Ecto neural progenitor cell (in vitro differentiated cells): ENCODE measurements at places on chromosomes 16 and 17.

DNA sequence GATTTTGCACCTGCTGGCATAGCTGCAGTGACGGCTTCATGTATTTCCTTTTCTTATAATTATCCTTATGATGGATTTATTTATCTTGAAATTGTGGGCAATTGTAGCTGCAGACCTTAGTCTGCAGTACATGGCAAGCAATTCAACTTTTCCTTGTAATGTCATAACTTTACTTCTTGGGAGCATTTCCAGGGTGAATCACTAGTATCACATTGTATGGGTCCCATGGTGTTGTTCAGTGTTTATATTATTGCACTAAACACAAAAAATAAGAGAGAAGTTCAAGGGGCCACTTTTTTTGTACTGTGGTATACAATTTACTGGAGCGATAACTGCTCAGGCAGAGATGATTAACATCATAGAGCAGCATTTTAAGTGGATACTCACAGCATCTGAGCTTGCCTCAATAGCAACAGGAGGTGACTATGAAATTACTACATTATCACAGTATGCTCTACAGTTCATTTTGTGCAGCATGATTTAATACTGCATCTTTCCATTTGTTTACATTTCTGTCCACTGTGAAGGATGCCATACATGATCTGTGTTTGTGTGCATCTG lies 169.5 kb downstream of the STX8 start:
- DNase-seq = no peak

- DNase-seq = no peak
These were observed 158.6 kb downstream of the CYLD start for GRCh38 chr16:50900391-50900942.

DNA sequence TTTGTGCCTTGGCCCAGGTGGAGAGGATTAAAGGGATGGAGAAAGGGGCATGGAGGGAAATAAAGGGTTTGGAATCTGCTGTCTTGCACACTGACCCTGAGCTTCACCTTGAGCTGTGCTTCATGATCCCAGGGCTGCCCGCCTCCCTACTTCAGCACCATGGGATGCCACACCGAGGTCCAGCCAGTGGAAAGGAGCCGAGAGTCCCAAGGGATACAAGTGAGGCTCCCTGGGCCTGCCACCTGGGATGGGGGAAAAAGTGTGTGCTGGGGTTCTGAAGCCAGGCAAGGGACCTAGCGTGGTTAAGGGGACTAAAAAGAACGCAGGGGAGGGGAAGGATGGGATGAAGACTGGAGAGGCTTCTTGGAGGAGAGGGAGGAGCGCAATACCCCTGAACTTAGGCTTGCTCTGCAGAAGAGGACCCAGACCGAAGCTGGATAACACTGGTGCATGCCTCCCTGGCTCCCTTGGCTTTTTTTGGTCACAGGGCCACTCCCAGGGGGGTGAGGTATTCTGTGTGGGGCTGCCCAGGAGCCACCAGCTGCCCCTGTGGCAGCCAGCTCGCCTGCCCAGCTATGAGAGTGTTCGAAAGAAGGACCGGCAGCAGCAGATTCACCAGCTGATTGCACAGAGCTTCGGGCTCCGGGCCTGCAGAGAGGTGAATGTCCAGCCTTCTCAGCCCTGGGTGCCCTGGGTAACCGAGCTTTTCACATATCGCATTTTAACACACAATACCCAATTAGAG lies 7.2 kb downstream of the MRPL27 start:
- DNase-seq = no peak

DNA sequence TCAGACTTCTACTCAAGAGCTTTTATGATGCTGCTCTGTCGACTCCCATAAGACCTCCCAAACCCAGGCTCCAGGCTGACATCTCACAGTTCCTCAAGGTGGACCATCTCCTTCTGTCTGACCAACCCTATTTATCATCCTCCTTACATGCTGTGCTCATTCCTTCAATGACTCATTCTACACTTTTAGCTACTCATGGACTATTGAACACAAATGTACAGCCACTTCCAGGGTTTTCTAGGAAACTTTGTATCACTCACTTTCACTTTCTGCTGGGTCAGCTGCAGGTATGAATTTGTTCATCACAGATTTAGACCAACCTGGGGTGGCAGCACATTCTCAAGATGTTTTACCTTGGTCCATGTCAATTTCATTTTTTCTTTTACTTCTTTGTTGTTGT lies 162.4 kb upstream of the FAM20A start:
- DNase-seq = no peak

- DNase-seq = no peak
These were observed 46.9 kb downstream of the PIMREG start for GRCh38 chr17:6491071-6491700.

- DNase-seq = no peak
These were observed 35.7 kb upstream of the MYLK3 start for GRCh38 chr16:46783800-46784199.
